ENCODE measurements at places on chromosomes 12 and 14.

GRCh38 chr14:99189201-99189801, 82.7 kb downstream of the BCL11B start:
- DNase-seq = no peak

DNA sequence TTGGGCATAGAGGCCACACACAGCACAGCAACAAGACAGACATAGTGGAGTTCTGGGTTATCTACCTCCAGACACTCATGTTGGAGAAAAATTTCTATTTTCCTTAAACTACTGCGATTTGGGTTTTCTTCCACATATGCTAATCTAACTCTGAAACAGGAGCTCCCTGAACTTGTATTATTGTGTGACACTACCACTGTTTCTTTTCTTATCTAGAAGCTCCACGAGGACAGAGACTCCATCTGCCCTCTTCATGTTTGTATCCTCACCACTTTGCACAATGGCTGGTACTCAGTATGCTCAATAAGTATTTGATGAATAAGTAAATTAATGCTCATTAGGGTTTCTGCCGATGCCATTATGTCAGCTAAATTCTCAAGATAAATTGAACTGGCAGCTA, 218.6 kb downstream of the PAX9 start:
- no peak for DNase-seq

DNA sequence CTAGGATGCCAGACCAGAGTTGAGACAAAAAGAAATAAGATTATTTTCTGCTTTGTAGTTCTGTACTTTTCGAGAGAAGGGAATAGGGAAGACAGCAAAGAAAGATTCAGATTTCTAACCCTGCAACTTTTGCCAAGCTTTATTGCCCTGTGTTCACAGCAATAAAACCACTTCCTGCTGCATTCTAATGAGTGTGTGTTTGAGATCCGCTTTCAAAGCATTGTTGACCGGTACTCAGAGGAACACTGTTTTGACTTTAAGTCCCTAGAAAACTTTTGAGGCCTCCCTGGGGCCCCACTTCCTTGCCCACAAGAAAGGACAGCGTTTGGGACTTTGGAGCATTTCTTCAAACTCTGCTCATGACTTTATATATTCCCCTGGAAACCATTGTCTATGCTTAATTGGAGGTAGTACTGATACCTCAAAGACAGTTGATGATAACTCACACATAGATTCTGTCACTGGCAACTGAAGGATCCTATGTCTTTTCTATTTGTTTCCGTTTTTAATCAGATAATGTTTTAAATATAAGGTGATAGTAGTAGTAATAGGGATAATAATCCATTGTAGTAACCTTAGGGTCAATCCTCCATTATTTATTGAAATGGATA, 1.3 kb downstream of the RNASE6 start:
- peak; percentile 75 for DNase-seq

DNA sequence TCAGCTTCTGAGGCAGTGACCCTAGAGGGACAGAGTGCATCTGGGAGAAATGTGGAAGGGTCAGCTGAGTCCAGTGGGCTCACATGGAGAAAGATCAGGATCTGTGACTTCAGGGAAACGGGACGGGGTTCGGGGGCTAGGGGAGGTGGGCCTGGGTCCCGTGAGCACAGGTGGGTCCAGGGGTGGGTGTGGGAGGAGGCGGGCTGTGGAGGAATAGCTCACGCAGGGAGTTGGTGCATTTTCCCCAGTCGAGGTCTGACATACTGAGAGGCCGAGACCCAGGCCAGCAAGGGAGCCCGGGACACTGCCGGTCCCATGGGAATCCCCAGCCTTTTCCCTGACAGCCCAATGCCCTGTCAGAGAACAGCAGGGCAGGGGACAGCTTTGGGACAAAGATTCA, 93.1 kb downstream of the TNFAIP2 start:
- no peak for DNase-seq

GRCh38 chr14:59868021-59868420, 2.6 kb downstream of the RTN1 start:
- no peak for DNase-seq
